ENCODE measurements at places on chromosomes 4 and X. TPM values are rescaled to one million over a fixed set of nuclear protein-coding genes. Genes with fewer than 3 reads are reported as not detected.

ARHGAP6 gene
- 20.7 TPM for total RNA-seq

PRRG3 gene
- 1.5 TPM for total RNA-seq

MGAT4D gene
- not detected for total RNA-seq

HS3ST1 gene
- 2.1 TPM for total RNA-seq

HPGD gene
- total RNA-seq: 167 TPM

TIGD2 gene
- total RNA-seq: 6.0 TPM

FGFBP1 gene
- total RNA-seq: not detected

BBS7 gene
- 19.0 TPM for total RNA-seq

LIMCH1 gene
- total RNA-seq: 25.8 TPM

IL3RA gene
- 23.5 TPM for total RNA-seq

RAI2 gene
- 22.1 TPM for total RNA-seq

LONRF3 gene
- 10.8 TPM for total RNA-seq

NEXMIF gene
- total RNA-seq: 0.38 TPM

RS1 gene
- total RNA-seq: not detected

MTM1 gene
- 17.6 TPM for total RNA-seq

MAGEC1 gene
- total RNA-seq: not detected

RBM47 gene
- total RNA-seq: 84.3 TPM

SRPK3 gene
- total RNA-seq: 1.8 TPM

CPZ gene
- not detected for total RNA-seq

TADA2B gene
- 30.0 TPM for total RNA-seq

MAGEA2B gene
- total RNA-seq: not detected

PABPC4L gene
- 2.8 TPM for total RNA-seq

KLHL13 gene
- total RNA-seq: 1.4 TPM

GYG2 gene
- total RNA-seq: 183 TPM

GPRASP2 gene
- 6.8 TPM for total RNA-seq

NXF2B gene
- total RNA-seq: not detected

ABCG2 gene
- total RNA-seq: 5.5 TPM

MAD2L1 gene
- 0.57 TPM for total RNA-seq

L1CAM gene
- total RNA-seq: 0.68 TPM

VAMP7 gene
- total RNA-seq: 44.7 TPM

CITED1 gene
- not detected for total RNA-seq

HSFX2 gene
- not detected for total RNA-seq

SMIM10L2A gene
- total RNA-seq: 0.44 TPM

NAP1L3 gene
- total RNA-seq: 0.51 TPM

ZNF718 gene
- 7.2 TPM for total RNA-seq

SPANXN4 gene
- total RNA-seq: not detected

LARP7 gene
- 38.1 TPM for total RNA-seq

ZFYVE28 gene
- total RNA-seq: 8.5 TPM

HPGDS gene
- total RNA-seq: 15.5 TPM

BDH2 gene
- 56.4 TPM for total RNA-seq

SUPT20HL1 gene
- not detected for total RNA-seq

TSPAN5 gene
- total RNA-seq: 4.7 TPM

RAB33A gene
- total RNA-seq: not detected

PLRG1 gene
- 47.6 TPM for total RNA-seq

ADH1B gene
- 5,346 TPM for total RNA-seq

ATXN3L gene
- total RNA-seq: not detected

MAML3 gene
- 8.1 TPM for total RNA-seq

CLIC2 gene
- total RNA-seq: 29.6 TPM

SAGE1 gene
- total RNA-seq: not detected

FOXR2 gene
- not detected for total RNA-seq

RAB41 gene
- not detected for total RNA-seq

MTTP gene
- total RNA-seq: 1.3 TPM

PNMA3 gene
- total RNA-seq: not detected

MCF2 gene
- total RNA-seq: not detected

NCAPG gene
- 1.3 TPM for total RNA-seq

SFRP2 gene
- not detected for total RNA-seq

STBD1 gene
- total RNA-seq: 42.5 TPM

PLS3 gene
- total RNA-seq: 65.2 TPM

CWH43 gene
- total RNA-seq: not detected

Data from subcutaneous adipose tissue (tissue), 4 donors.